ENCODE measurements at places on chromosomes 13 and 19. TPM values are rescaled to one million over a fixed set of nuclear protein-coding genes. Genes with fewer than 3 reads are reported as not detected.

- no peaks in the 10 kb centered on the region for H3K36me3 ChIP-seq
- no peak overlapping the region for H3K4me3 ChIP-seq
- no peaks in the 10 kb centered on the region for H3K4me1 ChIP-seq
- H3K27me3 ChIP-seq = no peaks in the 10 kb centered on the region
Measured at GRCh38 chr13:101554420-101555125, 102.1 kb downstream of the ITGBL1 start.

DNA sequence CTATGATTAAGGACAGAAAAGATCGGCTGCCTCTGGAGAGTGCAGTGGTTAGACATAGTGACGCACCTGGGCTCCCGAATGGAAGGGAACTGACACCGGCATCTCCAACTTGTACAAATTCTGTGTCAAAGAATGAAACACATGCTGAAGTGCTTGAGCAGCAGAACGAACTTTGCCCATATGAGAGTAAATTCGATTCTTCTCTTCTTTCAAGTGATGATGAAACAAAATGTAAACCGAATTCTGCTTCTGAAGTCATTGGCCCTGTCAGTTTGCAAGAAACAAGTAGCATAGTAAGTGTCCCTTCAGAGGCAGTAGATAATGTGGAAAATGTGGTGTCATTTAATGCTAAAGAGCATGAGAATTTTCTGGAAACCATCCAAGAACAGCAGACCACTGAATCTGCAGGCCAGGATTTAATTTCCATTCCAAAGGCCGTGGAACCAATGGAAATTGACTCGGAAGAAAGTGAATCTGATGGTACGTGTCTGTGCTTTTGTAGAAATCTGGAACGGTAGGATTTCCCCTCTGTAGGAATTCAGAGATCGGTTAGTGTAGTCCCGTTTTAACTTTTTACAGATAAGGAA is 16.9 kb downstream of the ERCC5 start:
- DNase-seq = no peak
- H3K4me3 ChIP-seq = no peak overlapping the region
- no peaks in the 10 kb centered on the region for H3K4me1 ChIP-seq
- H3K36me3 ChIP-seq = no peaks in the 10 kb centered on the region

Gene LILRB2
- 0.41 TPM for total RNA-seq

- no peaks in the 10 kb centered on the region for H3K27me3 ChIP-seq
- H3K4me1 ChIP-seq = no peaks in the 10 kb centered on the region
- no peak overlapping the region for H3K27ac ChIP-seq
- H3K4me3 ChIP-seq = no peak overlapping the region
Measured at GRCh38 chr13:94300401-94300800, 179.1 kb downstream of the DCT start.

- no peak for DNase-seq
- H3K27ac ChIP-seq = no peak overlapping the region
- no peaks in the 10 kb centered on the region for H3K4me1 ChIP-seq
- H3K27me3 ChIP-seq = no peaks in the 10 kb centered on the region
Measured at GRCh38 chr13:75512253-75512652, 25.4 kb downstream of the COMMD6 start.

DNA sequence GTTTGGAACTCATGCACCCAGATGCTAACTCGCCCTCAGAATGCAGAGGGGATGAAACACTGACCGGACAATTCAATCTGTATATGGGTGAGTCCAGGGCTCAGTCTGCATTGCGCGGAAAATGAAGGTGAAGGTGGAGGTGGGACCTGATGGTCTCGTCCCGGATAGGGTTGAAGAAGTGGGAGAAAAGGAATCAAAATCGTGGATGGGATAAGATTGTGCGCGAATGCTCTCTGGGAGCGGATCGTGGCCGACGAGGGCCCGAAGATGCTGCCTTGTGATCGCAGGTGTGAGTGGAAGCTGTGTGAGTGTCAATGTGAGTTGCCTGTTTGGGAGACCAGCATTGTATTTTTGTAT is 594 bp upstream of the ZNF850 start:
- no peaks in the 10 kb centered on the region for H3K36me3 ChIP-seq
- peak overlapping the region; percentile 82 for H3K27ac ChIP-seq
- H3K4me3 ChIP-seq = peak overlapping the region; percentile 72
- no peaks in the 10 kb centered on the region for H3K4me1 ChIP-seq
- no peak for DNase-seq

Gene CRTC1
- 5.7 TPM for total RNA-seq

Gene ZNF98
- total RNA-seq = 3.8 TPM

DNA sequence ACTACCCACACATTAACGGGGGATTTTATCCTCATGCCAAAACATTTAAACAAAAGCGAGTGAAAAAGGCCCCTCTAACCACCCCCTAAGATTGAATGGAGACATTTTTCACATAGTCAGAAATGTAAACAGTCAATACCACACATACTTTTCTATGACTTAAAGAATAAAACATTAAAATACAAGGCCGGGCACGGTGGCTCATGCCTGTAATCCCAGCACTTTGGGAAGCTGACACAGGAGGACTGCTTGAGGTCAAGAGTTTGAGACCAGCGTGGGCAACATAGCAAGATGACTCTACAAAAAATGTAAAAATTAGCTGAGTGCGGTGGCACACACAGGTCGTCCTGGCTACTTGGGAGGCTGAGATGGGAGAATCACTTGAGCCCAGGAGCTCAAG is 47.3 kb downstream of the MPHOSPH8 start:
- H3K36me3 ChIP-seq = no peaks in the 10 kb centered on the region
- H3K27me3 ChIP-seq = no peaks in the 10 kb centered on the region
- no peak overlapping the region for H3K27ac ChIP-seq
- H3K4me3 ChIP-seq = no peak overlapping the region
- no peaks in the 10 kb centered on the region for H3K4me1 ChIP-seq

Gene RB1
- total RNA-seq = 28.2 TPM

Gene EDDM13
- total RNA-seq = not detected

DNA sequence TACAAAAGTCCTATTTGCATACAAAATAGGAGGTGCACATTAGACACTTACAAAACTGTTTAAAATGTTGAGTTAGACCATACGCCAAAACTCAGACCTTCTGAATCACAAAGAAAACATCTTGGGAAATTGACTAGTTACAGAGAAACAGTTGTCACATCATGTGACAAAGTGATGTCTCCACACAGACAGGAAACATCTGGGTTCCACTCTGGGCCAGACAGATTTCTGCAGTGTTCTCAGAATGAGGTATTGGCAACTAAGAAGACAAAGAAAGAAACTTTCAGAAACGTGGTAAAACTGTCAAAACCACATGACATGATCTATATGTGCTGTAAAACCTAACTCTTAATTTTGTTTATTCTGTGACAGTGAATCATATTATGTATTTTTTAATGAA is 6.7 kb downstream of the ZNF793 start:
- no peak overlapping the region for H3K27ac ChIP-seq
- H3K27me3 ChIP-seq = no peaks in the 10 kb centered on the region
- no peaks in the 10 kb centered on the region for H3K36me3 ChIP-seq
- H3K4me1 ChIP-seq = no peaks in the 10 kb centered on the region

Gene FGF22
- 1.4 TPM for total RNA-seq

GRCh38 chr19:2629491-2630351 is 72.8 kb downstream of the GNG7 start:
- H3K27ac ChIP-seq = no peak overlapping the region
- no peak overlapping the region for H3K4me3 ChIP-seq
- H3K36me3 ChIP-seq = no peaks in the 10 kb centered on the region
- no peak for DNase-seq

Gene PRODH2
- total RNA-seq = not detected

DNA sequence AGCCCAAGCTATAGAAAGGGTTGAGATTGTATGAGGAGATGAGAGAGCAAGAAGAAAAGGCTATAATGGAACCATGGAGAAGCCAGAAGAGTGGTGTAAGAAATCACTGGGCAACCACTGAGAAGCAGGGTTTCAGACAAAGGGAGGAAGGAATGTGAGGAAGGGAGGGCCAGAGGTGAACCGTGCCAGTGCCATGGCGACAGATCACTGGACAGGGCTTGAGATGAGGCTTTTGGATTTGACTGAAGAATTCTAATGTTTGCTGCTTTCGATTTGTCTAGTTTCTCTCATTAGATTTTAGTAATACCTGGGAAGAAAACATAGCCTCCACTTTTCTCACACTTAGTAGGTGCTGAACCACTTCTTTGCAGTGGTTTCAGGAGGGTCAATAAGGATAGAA is 6.3 kb upstream of the GPR183 start:
- no peaks in the 10 kb centered on the region for H3K27me3 ChIP-seq
- no peak overlapping the region for H3K27ac ChIP-seq
- H3K4me3 ChIP-seq = no peak overlapping the region
- no peak for DNase-seq
- peaks cover 13% of the 10 kb centered on the region for H3K4me1 ChIP-seq

- no peak for DNase-seq
- H3K4me3 ChIP-seq = no peak overlapping the region
- H3K27ac ChIP-seq = peak overlapping the region; percentile 69
- H3K36me3 ChIP-seq = no peaks in the 10 kb centered on the region
- peaks cover 7% of the 10 kb centered on the region for H3K4me1 ChIP-seq
- no peaks in the 10 kb centered on the region for H3K27me3 ChIP-seq
Measured at GRCh38 chr13:30143666-30144400, 163.5 kb downstream of the KATNAL1 start.

DNA sequence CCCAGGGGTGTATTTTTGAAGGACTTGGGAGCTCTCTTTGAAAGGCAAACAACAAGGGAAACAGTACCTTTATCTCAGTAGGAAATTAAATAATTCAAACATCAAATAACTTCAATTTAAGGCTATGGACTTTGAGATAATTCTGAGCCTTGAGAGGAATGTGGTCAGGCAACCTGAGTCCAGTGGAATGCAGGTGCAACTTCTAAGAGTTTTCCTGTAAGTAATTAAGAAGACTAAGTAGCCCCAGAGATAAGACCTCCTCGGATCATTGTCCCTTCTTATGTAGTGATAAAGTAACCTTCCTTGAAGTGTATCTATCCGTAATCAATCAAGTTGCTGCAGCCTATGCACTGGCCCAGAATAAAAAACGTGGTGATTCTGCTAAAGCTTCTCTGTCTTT is 29.2 kb downstream of the ZNF701 start:
- H3K27me3 ChIP-seq = no peaks in the 10 kb centered on the region
- no peak overlapping the region for H3K4me3 ChIP-seq

All from uterus (tissue), 4 donors.